Right ventricle myocardium inferior (tissue), 1 donor: ENCODE measurements at places on chromosomes 7 and 10.
A peak's percentile ranks its signal among the peaks of the same experiment; 100 is the strongest.

DNA sequence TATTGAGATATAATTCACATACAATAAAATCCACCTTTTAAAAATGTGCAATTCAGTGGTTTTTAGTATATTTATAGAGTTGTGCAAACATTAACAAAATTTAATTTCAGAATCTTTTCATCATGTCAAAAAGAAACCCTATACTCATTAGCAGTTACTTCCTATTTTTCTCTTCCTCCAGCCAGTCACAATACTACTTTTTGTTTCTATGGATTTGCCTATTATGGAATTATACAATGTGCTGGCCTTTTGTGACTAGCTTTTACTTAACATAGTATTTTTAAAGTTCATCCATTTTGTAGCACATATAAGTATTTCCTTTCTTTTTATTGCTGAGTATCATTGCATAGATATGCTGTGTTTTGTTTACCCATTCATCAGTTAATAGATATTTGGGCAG lies 199.9 kb upstream of the IMMP2L start:
- no peak for DNase-seq

GRCh38 chr7:98711945-98712344 lies 94.9 kb downstream of the NPTX2 start:
- DNase-seq = no peak

- no peak for DNase-seq
These were observed 211.1 kb upstream of the TCF7L2 start for GRCh38 chr10:112738606-112739591.

- no peak for DNase-seq
These were observed 158.1 kb upstream of the KMT2E start for GRCh38 chr7:104855861-104856260.

GRCh38 chr7:2259480-2259879 lies 17.5 kb downstream of the NUDT1 start:
- DNase-seq = peak; percentile 3

GRCh38 chr10:97689559-97690020 lies 2.5 kb upstream of the AVPI1 start:
- no peak for DNase-seq

DNA sequence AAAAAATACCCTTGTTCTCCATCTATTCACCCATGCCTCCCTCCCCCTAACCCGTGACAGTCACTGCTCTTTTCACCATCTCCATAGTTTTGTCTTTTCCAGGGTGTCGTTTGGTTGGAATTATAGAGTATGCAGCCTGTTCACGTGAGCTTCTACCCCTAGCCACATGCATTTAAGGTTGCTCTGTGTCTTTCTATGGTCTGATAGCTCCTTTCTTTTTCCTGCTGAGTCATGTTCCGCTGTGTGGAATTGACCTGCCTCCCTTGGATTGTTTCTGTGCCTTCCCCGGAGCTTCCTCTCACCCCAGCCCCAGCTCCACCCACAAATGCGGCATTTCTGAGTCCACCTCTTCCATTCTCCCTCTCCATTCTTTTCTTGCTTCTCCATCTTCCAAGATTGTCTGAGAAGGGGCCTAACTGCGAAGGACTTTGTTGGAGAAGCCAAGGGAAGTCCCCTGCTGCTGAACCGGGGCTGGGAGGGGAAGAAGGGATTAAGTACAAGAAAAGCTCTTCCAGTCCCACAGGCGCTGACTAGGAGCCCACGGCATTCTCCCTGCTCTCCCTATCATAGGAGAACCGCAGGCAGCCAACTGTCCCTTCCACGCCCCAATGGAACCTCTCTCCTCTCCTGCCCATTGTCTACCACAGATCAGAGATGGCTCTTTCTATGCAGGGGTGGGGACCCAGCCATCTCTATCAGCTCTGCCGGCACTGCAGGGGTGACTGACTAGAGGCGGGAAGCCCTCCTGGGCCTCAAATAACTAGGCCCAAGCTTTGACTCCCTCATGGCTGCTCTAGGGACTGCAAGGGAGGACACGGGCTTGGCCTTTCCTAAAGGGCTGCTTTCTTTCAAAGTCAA lies 87.5 kb upstream of the ANLN start:
- DNase-seq = no peak

DNA sequence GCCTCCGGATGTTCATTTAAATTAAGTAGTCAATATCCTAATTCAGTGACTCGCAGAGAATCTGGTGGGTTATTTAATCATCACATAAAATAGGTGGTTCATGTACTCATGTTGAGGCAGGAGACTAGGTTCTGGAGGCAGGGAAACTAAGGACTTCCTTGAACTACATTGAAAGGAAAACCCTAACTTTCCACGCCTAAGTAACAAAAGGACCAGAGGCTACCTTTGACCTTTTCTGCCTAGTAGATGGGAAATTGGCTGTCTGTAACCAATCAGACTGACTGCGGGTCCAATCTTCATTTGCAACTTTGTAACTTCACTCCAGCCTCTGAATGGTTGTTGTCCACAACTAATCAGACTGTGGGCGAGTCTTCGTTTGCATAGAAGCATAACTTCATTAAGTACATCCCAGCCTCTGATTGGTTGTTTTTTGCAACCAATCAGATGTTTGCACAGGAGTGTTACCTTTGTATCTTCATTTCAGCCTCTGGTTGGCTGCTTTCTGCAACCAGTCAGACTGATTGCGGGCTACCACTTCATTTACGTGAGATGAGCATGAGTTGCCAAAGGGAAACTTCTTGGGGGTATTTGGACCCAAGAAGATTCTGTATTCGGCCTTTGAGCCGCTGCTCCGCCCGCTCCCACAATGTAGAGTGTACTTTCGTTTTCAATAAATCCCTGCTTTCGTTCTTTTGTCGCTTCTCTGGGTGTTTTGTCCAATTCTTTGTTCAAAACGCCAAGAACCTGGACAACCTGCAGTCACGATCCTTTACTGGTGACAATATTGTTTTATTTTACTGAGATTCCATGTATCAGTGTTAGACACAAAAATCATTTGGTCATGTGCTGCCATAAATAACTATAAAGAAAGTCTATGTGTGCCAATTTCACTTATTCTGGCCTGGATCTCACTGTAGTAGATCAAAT lies 1.7 kb upstream of the ST7 start:
- no peak for DNase-seq
